Stimulated activated CD4-positive, alpha-beta T cell treated with anti-CD3 and anti-CD28 coated beads, Interleukin-15, amount 100 ng/mL, for 1 hour (primary cell): ENCODE measurements at places on chromosomes 4 and X.

- DNase-seq = no peak
These were observed 28.1 kb downstream of the SPANXC start for GRCh38 chrX:141214196-141214595.

DNA sequence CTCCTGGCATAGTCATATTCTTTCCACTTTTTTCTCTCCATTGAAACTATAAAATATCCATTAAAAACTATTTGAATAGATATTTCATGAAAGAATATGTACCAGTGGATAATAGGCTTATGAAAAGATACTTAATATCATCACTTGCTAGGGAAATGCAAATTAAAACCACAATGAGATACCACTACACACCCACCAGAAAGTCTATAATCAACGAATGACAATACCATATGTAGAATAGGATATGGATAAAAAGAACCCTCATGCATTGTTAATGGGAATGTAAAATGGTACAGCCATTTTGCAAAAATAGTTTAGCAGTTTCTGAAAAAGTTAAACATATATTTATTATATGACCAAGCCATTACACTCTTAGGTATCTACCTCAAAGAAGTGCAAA lies 218.7 kb upstream of the GPC4 start:
- DNase-seq = no peak

GRCh38 chr4:35252866-35253265 lies 991.4 kb downstream of the ARAP2 start:
- no peak for DNase-seq

GRCh38 chr4:168394556-168394955 lies 76.0 kb upstream of the DDX60 start:
- no peak for DNase-seq

DNA sequence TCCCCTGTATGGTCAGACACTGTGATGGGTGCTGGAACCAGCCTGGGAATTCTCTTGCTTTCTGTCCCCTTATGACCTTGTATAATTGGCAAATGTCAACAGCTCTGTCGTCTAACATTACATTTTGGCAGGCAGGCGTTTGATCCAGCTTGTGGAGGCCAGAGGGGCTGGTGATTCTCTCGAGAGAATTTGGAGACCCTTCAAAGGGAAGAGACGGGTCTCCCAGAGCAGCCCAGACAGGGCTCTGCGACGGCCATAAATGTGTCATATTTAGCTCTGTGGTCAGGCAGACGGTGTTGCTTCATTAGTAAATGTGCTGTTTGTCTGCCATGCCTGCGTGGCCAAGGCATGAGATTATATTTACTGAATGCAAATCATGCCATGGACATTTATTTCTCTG lies 68.7 kb downstream of the SORCS2 start:
- no peak for DNase-seq

GRCh38 chr4:95524729-95525128 lies 24.0 kb downstream of the UNC5C start:
- no peak for DNase-seq

GRCh38 chrX:34559325-34559724 lies 97.8 kb downstream of the TMEM47 start:
- DNase-seq = no peak

GRCh38 chrX:85907316-85907715 lies 140.0 kb downstream of the CHM start:
- no peak for DNase-seq

DNA sequence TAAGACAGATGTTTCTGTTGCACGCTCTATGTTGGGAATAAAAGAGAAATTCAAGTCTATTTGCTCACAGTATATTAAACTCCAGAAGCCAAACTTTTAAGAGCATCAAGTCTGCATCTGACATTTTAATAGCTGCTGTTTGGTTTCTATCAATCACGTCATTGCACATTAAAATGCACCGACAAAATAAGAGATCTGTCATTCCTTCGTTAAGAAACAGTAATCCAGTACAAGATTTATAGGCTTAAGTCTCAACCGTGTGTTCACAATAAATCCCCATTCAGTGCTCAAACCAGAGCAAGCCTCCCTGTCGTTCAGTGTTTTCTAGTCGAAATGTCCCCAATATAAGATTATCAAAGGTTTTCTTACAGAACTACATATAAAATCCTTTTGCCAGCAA lies 89.0 kb upstream of the BMPR1B start:
- DNase-seq = no peak

DNA sequence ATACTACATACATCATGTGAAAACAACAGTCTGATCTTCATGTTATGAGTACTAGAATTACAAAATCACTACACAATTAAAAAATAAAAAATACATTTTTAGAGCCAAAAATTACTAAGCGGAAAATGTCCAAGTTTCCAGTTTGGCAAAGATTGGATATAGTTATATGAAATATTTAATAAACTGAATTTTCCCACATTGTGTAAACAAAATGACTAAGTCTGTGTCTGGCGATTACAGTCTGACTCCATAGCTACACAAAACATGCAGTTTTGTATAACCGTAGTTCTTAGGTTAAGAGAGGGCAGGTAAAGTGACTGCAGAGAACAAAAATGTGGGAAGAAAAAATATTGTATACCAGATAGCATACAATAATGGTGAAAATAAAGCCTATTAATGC lies 59.2 kb upstream of the TMEM47 start:
- no peak for DNase-seq

GRCh38 chr4:1412376-1413203 lies 6.3 kb upstream of the NKX1-1 start:
- DNase-seq = no peak

GRCh38 chr4:79678472-79679202 lies 270.6 kb upstream of the GK2 start:
- no peak for DNase-seq

- DNase-seq = no peak
These were observed 323.6 kb downstream of the NR3C2 start for GRCh38 chr4:148118633-148119032.

DNA sequence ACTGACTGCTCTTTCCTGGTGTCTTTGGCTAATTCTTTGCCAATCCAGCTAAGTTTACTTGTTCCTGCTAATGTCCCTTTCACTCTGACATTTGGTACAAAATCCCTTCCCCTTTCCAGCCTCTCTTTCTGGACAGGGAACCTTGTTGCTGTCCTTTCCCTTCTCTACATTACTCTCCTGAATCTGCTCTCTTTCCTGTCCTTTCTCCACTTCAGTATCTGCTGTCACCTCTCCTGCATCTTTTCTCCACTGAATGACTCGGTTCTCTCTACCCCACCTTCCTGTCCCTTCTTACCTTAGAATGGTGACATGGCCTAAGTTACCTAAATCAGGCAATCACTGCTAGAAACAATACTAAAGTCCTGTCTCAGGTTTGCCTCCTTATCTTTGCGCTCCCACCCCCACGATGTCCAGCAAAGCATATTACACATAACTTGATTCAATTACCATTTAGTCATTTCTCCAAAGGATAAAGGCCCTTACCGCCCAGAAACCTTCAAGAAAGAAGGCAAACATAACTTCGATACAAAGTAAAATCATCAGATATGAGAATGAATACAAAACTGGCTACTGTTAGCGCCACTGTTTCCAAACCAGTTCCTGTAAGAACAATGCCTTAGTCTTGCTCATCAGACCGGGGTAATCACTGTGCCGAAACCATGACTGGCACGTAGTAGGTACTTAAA lies 890 bp downstream of the BOD1L1 start:
- no peak for DNase-seq

- DNase-seq = no peak
These were observed 129.6 kb upstream of the NALF2 start for GRCh38 chrX:69374569-69374968.

- DNase-seq = no peak
These were observed 773 bp downstream of the PRMT9 start for GRCh38 chr4:147683188-147683591.

- DNase-seq = no peak
These were observed 41.1 kb upstream of the HS3ST1 start for GRCh38 chr4:11469650-11470437.

GRCh38 chr4:133775881-133776280 lies 425.7 kb downstream of the PABPC4L start:
- no peak for DNase-seq

- no peak for DNase-seq
These were observed 73.6 kb downstream of the EGF start for GRCh38 chr4:109985993-109986974.

DNA sequence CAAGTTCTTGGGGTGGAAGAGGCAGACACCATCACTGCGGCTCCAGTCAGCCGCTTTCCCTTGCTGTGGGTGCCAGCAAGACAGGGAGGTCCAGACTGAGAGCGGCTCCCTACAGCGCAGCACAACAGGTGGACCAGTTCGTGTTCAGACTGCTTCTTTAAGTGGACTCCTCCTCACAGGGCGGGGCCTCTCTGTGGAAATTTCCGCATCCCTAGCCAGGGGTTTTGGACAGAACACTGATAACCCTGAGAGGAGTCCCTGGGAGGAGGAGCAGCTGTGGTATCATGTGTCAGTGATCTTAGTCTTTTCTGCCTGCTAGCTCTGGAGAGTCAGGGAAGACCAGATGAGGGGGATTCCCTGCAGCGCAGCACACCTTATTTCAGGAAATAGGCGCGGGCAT lies 48.5 kb downstream of the MAGEC2 start:
- DNase-seq = no peak

DNA sequence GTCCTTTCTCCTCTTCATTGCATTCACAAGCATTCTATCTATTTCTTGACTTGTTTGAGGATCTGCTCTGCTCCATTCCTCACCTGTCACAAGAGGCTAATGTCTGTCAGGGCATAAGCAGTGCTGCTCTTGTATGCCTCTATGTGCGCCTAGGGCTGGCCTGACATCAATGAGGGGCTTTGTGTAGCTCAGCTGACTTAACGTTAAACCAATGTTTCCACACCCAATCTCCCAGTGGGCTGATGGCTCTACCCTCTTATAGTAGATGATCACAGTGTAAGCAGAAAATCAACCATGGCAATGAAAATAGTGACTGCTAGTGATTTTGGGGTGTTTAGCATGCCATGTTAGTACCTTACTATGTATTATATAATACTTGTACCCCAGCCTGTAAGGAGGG lies 139.0 kb downstream of the UNC5C start:
- DNase-seq = no peak

- DNase-seq = no peak
These were observed 25.6 kb downstream of the SORBS2 start for GRCh38 chr4:185786422-185786821.

DNA sequence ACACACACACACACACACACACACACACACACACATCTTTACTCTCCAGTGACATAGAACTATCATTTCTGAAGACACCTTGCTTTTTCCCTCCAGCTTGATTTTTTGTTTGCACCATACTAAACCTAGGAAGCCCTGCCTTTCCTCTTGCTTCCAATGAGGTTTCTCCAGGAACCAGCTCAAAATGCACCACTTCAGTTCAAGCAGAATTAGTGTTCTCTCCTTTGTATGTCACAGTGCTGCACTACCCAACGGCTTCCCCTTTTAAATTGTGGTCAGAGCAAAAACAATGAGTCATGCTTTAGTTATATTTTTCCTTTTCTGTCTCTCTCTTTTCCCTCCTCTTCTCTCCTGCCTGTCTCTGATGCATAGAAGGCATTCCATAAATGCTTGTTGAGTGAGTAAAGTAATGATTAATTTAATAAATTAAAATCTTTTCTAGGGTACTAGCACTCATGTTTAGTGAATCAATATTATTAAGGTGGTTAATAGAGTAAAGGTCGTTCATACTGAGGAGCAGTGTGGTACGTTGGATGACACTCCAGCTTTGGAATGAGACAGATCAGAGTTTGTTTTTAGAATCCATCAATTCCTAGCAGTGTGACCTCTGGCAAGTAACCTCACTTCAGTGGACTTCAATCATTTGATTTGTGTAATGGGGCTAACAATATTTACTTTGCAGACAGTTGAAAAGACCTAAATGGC lies 5.9 kb downstream of the RTL3 start:
- no peak for DNase-seq

GRCh38 chr4:47705326-47705981 lies 132.4 kb downstream of the CORIN start:
- no peak for DNase-seq

DNA sequence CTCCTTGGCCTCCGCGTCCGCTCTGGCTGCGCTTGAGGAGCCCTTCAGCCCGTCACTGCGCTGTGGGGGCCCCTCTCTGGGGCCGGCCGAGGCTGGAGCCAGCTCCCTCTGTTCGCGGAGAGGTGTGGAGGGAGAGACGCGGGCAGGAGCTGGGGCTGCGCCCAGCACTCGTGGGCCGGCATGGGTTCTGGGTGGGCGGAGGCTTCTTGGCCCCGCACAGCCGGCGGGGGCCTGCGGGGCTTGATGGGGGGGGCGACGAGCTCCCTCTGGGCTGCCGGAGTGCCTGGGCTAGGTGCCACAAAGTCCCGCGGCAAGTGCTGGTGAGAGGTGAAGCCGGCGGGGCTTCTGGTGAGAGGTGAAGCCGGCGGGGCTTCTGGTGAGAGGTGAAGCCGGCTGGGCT lies 61.9 kb downstream of the ANKRD50 start:
- DNase-seq = no peak

- no peak for DNase-seq
These were observed 129.5 kb upstream of the CYSLTR1 start for GRCh38 chrX:78456909-78457308.

DNA sequence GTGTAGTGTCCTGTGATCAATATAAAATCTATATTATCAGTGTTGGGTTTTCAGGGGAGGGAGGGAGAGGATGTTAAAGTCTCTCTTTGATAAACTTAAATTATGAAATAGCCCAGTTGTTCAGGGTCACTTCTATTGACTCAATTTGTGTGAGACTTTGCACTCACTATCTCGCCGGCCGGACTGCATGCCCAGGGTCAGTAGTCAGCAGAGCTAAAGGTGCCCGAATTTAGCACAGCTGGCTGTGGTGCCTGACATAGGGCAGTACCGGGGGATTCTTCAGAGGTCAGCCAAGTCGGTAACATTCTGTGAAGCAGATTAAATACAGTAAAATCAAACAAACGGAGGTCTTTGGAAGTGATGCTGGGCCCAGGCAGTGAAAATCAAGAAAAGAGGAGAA lies 19.2 kb downstream of the GABRQ start:
- no peak for DNase-seq

DNA sequence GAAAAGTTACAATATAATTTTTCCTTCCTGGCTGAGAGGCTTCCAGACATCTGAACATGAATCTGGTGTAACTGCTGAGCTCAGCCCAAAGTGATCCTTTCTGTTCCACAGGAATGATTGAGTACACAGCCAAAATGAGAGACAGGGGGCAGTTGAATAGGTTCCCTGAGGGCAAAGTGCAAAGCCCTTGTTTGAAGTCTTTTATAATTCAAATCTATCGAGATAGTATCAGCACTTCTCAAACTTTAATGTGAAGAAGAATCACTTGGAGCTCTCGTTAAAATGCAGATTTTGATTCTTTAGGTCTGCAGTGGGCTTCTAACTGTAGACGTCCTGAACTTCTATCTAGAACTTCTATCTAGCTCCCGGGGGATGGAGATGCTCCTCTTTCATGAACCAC lies 54.4 kb upstream of the BMP2K start:
- no peak for DNase-seq

- no peak for DNase-seq
These were observed 230.8 kb upstream of the ANKRD50 start for GRCh38 chr4:124943145-124943889.

- DNase-seq = no peak
These were observed 63.5 kb upstream of the WDR1 start for GRCh38 chr4:10179957-10180602.
